ENCODE measurements at places on chromosomes 13 and 19.

DNA sequence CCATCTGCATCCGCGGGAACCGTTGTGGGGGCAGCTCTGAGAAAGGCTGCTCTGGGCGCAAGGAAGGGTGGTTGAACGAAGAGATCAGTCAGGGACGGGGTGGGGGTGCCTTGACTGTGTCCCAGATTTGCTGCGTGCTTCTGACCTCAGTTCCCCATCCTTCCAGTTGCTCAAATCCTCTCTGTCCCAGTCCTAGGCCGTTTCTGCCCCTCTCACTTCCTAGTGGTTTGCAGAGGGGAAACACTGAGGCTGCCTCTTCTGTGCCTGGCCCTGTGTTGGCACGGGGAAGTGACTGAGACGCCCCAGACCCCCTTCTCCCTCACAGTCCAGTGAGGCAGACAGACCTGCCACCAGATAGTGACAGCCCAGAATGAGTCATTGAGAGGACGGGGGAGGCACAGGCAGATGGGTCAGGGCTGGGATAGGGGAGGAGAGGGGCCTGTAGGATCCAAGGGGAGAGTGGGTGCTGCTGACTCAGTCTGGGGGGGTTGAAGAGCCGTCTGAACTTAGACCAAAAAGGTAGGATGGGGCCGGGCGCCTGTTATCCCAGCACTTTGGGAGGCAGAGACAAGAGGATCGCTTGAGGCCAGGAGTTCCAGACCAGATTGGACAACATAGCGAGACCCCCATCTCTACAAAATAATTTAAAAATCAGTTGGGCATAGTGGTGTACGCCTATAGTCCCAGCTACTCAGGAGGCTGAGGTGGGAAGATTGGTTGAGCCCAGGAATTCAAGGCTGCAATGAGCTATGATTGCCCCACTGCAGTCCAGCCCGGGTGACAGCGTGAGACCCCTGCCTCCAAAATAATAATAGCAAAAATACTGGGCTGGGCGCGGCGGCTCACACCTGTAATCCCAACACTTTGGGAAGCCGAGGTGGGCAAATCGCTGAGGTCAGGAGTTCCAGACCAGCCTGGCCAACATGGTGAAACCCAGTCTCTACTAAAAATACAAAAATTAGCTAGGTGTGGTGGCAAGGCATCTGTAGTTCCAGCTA lies 26.5 kb downstream of the NUMBL start:
- no peak for DNase-seq

DNA sequence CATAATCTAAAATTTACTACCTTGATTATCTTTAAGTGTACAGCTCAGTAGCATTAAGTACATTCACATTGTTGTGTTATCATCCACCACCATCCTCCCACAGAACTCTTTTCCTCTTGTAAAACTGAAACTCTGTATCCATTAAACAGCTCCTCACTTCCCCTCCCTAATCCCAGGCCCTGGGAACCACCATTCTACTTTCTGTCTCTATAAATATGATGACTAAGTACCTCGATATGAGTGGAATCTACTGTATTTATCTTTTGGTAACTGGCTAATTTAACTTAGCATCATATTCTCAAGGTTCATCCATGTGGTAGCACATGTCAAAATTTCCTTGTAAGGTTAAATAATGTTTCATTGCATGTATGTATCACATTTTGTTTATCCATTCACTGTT lies 49.0 kb upstream of the POMP start:
- DNase-seq, result no peak

GRCh38 chr13:32423592-32423991 lies 4.3 kb downstream of the N4BP2L1 start:
- no peak for DNase-seq

- no peak for DNase-seq
Measured at GRCh38 chr19:55699221-55699620, 24.2 kb downstream of the EPN1 start.

DNA sequence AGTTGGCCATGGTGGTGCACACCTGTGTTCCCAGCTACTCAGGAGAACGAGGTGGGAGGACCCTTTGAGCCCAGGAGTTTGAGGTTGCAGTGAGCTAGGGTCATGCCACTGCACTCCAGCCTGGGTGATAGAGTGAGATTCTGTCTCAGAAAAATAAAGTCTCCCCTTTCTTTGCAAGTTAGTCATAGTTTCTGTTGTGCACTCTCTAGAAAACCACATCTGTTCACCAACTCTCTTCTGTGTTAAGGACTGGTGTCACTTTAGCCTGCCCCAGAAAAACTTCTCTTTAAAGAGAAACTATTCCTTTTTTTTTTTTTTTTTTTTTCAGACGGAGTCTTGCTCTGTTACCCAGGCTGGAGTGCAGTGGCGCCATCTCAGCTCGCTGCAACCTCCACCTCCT lies 4.9 kb upstream of the CHST8 start:
- DNase-seq, result no peak

- DNase-seq, result no peak
Measured at GRCh38 chr19:7767487-7767886, 4.4 kb downstream of the CLEC4M start.

GRCh38 chr13:65966991-65967451 lies 1263.1 kb downstream of the PCDH9 start:
- DNase-seq, result no peak

DNA sequence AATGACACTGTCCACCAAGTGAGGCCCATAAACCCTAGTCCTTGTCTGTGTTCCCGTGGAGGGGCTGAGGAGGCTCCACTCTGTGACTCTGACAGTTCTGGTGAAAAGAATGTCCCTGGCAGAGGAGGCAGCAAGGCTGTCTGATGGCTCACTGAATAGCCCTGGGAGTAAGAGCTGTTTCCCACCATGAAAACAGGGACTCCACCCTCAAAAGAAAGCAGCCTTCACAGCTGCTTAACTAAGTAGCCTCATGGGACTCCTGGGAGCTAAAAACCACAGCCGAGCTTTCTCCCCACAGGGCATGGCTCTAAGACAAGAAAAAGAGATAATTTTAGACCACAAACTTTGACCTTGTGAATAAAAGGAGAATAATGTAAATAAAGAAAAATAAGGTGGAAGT lies 135.1 kb upstream of the FRY start:
- DNase-seq, result no peak

GRCh38 chr13:92806215-92806614 lies 420.4 kb upstream of the GPC6 start:
- DNase-seq, result no peak

DNA sequence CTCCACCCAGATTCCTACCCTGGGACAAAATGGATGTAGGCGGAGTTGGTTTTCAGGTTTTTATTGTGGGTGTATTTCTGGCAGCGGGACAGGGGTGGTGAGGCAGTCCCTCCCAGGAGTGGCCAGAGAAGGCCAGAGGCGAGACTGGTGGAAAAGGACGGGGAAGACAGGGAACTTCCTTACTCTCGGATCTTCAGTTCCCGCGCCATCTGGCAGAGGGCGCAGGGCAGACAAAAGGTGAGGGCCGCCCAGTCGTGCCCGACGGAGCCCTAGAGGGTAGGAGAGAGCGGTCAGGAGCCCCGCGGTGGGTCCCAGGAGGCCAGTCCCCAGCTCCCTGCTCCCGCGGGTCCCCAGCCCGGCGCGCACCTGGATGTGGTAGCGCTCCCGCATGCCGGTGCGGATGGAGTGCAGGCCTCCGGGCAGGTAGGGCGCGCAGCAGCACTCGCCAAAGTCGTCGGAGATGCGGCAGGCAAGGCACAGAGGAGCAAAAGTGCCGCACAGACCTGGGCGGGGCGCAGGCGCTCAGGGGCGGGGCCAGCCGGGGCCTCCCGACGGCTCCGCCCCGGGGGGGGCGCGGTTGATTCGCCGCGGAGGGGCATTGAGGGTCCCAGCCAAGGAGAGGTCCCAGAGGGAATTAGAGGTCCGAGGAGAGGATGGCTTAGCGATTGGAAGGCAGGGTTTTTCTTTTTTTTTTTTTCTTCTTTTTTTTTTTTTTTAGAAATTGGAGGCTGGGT lies 3.0 kb downstream of the CNFN start:
- peak; percentile 59 for DNase-seq

GRCh38 chr19:40507892-40508291 lies 41.1 kb downstream of the SPTBN4 start:
- DNase-seq, result no peak

DNA sequence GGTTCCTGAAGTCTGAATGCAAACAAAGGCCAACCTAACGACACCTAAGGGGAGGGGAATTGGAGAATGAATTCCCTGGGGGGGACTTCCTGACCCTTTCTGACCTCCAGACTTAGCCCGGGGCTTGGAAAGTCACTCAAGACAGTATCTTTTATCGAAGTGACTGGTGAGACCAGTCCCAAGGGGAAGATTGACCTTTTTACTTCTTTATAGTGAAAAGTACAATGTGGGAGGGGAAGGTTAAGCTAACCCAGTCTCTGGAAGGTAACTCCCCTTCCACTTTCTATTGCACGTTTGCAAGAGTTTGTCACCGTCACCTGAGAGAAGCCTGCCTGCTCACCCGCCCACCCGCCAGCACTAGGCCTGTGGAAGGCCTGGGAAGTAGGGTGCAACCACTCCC lies 111.9 kb downstream of the EFNB2 start:
- DNase-seq, result no peak

- DNase-seq, result no peak
Measured at GRCh38 chr13:110546378-110546777, 15.1 kb downstream of the RAB20 start.

Measured in renal pelvis (tissue), 12 donors.